Activated CD4-positive, alpha-beta T cell treated with anti-CD3 and anti-CD28 coated beads, Interleukin-2, amount 10 ng/mL, durations not matched to agents 24 days and 14 days (primary cell): ENCODE measurements at places on chromosomes 2 and 18.

DNA sequence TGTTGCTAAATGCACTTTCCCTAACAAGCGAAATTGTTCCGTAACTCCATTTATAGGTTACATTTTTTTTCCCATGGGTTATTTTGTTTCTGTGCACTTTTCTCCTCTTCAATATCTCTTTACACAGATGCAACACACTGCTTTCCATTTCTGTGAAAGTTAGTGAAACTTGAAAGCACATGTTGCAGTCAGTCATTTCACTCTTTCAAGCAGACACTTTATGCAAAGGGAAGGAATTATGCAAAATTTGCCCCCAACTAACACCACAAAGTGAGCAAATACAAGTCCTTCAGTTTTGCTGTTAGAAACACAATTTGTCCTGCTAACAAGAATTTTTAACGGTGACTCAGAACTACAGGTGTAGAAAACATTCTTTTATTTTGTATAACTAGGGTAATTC is 124.8 kb downstream of the PTH2R start:
- DNase-seq = no peak

GRCh38 chr2:97891611-97892010 is 104.1 kb downstream of the TMEM131 start:
- no peak for DNase-seq

GRCh38 chr2:237324405-237324831 is 89.5 kb downstream of the COL6A3 start:
- DNase-seq = no peak

DNA sequence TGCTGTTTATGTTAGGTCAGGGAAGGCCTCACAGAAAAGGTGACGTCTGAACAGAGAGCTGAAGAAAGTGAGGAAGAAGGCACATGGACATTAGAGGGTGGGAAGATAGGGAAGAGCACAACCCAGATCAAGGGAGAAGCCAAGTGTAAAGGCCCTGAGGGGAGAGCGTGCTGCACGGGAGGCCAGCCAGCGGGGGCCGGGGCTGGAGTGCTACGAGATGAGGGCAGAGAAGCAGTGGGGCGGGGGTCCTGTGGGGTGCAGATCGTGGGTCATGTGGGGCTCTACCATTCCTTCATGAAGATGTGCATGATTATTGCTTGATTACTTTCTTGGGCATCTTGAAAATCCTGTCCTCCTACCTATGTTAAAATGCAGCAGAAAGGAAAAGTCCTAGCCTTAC is 50.8 kb downstream of the PROC start:
- DNase-seq = no peak

DNA sequence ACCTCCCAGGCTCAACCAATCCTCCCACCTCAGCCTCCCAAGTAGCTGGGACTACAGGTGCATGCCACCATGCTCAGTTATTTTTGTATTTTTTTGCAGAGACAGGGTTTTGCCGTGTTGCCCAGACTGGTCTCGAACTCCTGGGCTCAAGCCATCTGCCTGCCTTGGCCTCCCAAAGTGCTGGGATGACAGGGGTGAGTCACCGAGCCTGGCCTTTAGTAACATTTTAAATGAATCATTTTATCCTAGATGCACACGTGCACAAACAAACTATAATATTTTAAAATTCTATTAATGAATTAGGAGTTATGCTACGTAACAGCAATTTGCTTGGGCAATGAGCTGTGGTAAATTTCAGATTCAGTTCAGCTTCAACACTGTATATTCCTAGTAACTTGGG is 862.5 kb upstream of the ID2 start:
- DNase-seq = no peak

GRCh38 chr2:179751163-179751809 is 110.1 kb downstream of the ZNF385B start:
- no peak for DNase-seq
